ENCODE measurements at places on chromosomes 3 and 15. TPM values are rescaled to one million over a fixed set of nuclear protein-coding genes. Genes with fewer than 3 reads are reported as not detected.

The DAZL gene
- total RNA-seq = not detected

The GPR149 gene
- not detected for total RNA-seq

The TNIK gene
- 17.1 TPM for total RNA-seq

The ZNF620 gene
- total RNA-seq = 5.4 TPM

The NRROS gene
- total RNA-seq = 4.2 TPM

The ATP2B2 gene
- not detected for total RNA-seq

The SLC51A gene
- total RNA-seq = not detected

The ADAMTS9 gene
- total RNA-seq = 153 TPM

The COMMD4 gene
- 53.0 TPM for total RNA-seq

The HLTF gene
- total RNA-seq = 36.8 TPM

DNA sequence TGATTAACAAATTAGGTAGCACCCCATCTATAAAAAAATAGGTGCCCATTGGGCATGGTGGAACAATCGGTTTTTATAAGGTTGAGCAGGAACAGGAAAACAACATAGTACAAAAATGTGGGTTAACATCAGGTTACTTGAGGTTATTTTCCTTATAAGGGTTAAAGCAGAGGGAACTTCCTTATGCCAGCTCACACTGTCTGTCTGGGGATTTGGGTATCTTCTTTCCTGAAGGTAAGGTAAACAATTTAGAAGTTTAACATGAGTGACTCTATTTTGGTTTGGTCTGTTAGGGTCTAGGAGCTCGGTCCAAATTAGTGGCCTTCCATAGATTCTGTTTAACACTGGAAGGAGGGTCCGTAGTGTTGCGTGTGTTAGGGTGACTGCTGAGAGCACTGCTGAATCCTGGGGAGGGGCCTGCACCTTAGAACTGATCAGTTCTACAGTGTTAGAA is 14.7 kb downstream of the CHD2 start:
- DNase-seq = no peak

GRCh38 chr3:66377800-66378199 is 123.0 kb downstream of the LRIG1 start:
- no peak for DNase-seq

DNA sequence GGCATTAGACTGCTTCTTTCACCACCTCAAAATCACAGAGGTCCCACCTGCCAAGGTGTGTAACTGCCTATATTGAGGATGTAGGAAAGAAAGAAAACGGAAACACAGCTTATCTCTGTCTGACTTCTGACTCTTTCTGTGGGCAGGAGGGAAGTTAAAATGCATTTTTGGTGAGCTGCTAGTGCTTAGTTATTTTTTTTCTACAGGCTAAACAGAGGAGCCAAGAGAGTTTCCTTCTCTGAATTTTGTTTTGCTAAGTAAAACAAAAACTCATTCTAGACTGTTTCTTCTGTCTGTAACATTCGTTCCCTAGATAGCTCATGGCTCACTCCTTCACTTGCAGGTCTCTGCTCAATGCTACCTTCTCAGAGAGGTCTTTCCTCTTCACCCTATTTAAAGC is 18.8 kb upstream of the AMOTL2 start:
- DNase-seq = no peak

- DNase-seq = no peak
These were observed 203.7 kb upstream of the ZNF385D start for GRCh38 chr3:21954709-21955108.

GRCh38 chr3:120451806-120452205 is 1.0 kb upstream of the FSTL1 start:
- DNase-seq = no peak

DNA sequence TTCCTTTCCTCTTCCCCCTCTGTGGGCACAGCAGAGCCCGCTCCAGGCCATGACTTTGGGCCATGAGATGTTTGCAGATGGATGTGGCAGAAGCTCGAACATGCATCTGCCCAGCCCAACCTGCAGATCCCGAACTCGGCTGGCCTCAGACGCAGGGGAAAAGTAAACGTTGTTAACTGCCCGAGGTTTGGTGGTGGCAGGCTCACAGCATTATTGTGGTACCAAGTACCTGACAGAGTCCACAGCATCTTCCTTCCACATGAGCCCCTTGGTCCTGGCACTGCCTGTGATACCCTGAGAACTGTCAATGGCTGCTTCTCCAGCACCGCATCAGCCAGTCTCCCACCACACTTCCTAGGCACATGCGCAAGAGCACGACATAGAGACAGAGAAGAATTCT is 424.3 kb downstream of the OCA2 start:
- DNase-seq = no peak

GRCh38 chr15:101458158-101458900 is 31.2 kb downstream of the PCSK6 start:
- no peak for DNase-seq

DNA sequence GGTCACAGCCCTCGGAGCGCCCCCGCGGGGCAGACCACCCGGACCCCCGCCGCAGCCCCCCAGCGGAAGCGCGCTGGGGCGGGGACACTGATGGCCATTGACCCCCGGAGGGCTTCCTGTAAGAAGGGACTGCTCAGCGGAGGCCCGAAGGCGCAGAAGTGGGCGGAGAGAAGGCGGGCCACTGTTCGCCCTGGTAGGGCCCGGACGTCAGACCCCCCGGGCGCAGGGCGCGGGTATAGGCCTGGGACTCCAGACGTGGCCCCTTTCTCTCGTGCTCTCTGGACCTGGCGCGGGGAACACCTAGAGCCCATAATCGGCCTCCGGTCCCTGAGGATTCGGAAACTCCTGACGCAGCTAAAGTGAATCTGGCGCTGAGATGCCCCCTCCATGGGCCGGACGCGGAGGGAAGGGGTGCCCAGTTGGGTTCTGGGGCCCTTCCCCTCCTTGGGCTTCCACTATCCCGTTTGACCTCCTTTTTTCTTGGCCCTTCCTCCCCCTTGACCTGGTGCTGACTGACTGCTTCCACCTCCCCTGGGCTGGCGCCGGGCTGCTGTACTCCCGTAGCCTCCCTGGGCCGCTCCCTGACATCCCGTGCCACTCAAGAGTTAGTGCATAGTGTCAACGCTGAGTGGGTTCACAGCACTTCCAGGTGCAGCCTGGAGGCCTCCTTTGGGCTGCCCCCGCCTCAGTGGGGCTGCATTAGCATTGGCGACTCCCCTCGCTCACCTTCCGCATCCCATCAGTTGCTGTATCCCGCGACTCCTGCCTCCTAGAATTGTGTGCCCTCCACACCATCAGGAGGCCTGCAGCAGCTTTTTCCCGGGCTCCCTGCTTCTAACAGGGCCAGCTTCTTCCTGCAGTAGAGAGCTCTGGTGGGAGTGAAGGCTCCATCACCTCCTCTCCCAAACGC is 694 bp downstream of the ABTB1 start:
- peak; percentile 56 for DNase-seq

DNA sequence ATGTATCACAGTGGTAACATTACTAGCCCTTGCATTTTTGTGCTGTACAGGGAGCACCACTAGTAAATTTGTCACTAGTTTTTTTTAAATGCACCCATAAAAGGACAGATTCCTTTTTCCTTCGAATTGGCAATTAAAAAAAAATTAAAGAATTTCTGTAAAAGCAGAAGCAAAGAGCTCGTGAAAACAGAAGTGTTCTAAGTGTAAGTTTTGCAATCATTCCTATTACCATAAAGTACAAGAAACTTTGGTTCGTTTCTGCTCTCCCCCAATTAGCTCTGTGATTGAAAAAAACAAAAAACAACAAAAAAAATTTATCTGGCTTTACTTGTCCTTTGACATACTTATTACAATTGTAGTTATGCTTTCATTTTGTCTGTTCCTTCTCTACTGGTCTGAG is 5.3 kb downstream of the SERP1 start:
- DNase-seq = no peak

- DNase-seq = no peak
These were observed 32.6 kb downstream of the SERPINI2 start for GRCh38 chr3:167441256-167441655.

DNA sequence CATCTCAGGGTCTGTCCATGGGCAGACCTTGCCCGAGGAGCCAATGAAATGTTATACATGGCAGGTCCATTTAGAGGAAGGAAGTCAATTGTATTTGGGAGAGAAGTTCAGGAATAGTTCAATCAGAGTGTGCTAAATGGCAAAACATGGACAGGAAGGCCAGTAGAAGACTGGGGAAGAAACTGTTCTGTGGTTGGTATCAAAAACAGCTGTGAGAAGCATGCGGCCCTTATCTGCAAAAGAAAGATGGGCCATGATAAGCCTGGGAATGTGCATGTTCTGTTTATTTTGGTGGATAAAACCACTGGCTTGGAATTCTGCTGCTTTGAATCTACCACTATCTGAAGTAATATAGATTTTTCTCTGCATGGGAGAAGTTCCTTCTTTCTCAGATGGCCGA is 100.4 kb downstream of the MCTP2 start:
- DNase-seq = no peak

DNA sequence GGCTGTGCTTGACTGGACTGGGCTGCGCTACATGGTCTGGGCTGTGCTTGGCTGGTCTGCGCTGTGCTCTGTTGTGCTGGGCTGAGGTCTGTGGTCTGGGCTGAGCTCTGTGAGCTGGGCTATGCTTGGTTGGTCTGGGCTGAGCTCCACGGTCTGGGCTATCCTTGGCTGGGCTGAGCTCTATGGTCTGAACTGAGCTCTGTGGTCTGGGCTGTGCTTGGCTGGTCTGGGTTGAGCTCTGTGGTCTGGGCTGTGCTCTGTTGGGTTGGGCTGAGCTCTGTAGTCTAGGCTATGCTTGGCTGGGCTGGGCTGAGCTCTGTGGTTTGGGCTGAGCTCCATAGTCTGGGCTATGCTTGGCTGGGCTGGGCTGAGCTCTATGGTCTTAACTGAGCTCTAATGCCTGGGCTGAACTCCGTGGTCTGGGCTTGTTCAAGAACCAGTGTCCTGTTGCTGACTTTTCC is 92.0 kb downstream of the PLXNA1 start:
- DNase-seq = no peak

- no peak for DNase-seq
These were observed 20.5 kb upstream of the LRRN1 start for GRCh38 chr3:3778641-3779270.

DNA sequence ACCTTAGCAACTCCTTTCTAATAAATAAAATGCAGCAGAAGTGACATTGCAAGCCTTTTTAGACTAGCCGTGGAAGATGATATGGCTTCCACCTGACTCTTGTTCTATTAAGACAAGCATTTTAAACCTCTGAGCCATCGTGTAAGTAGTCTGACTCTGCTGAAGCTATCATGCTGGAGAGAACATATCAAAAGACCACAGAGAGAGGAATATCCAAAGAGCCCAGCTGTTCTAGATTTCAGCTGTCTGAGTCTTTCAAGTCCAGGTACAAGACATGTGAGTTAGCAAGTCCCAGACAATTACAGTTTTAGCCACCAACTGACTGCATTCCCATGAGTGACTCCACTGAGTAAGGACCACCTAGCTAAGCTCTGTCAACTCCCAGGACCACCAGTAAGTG is 517.0 kb upstream of the NAALADL2 start:
- DNase-seq = no peak

DNA sequence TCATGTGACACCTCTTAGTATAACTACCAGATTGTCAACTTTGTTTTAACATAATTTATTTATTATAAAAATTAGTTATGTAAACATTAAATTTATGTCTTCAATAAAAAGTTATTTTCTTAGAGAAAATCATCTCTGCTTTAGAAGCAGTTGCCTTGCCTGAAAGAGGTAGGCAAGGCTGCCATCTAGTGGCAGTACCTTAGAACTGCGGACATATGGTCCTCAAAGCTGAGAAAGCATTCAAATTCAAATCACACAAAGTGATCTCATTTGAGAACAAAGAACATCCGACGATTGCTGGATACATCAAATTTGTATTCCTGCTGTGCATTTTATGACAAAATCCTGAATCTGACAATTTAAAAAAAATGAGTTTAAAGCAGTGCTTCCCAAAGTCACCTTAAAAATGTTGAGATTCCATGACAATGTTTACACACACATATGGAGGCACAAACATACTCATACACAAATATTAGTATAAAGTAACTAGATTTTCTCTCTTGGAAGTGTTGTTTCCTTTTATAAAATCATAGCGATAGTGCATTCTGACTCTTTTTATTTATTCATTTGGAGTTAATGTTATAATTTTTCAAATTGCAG is 617.4 kb downstream of the CADM2 start:
- DNase-seq = no peak

GRCh38 chr3:111627092-111627491 is 31.9 kb upstream of the ZBED2 start:
- DNase-seq = no peak

DNA sequence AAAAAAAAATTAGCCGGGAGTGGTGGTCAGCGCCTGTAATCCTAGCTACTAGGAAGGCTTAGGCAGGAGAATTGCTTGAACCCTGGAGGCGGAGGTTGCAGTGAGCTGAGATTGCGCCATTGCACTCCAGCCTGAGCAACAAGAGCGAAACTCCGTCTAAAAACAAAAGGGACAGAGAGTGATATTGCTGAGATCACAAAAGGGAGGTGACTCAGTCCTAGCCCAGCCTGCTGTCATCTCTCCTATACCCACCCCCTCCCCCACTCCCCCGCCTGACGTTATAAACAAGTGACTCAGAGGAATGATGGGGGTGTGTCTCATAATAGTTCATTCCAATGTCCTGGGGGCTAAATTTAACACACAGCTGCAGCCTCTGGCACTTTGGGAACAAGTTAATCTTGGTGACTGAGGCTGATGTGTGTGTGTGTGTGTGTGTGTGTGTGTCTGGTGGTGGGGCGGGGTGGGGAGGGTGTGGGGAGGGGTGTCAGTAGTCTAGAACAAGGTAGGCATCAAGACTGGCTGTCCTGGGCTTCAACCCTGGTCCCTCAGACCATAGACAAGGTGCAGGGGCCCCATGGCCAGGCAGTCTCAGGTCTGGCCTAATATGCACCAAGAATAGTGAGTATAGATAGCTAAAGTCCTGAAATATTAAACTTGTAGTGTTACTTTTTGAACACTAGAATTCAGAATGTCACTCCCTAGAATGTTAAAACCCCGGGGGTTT is 1.3 kb upstream of the KLHL40 start:
- peak; percentile 76 for DNase-seq

DNA sequence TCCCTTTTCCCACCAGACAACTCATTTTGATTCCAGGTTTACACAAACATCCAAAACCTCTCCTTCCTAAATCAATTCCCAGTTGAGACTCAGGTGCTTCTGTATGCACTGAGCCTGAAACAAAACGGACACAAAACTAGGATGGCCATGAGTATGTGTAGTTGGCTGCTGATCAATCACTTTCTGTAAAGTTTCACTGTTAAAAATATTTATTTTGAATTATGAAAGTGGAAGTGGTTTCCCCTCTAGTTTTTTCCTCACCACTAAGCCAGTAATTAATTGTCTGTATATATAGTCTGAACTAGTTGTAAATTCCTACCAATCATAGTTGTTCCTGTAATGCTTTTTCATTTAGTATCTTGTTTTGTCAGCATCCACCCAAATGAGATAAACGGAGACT is 51.7 kb upstream of the TSPAN3 start:
- no peak for DNase-seq
